Stimulated activated CD4-positive, alpha-beta T cell treated with anti-CD3 and anti-CD28 coated beads, TNF-alpha, amount 100 ng/mL, for 1 hour (primary cell): ENCODE measurements at places on chromosomes 11 and 22.

DNA sequence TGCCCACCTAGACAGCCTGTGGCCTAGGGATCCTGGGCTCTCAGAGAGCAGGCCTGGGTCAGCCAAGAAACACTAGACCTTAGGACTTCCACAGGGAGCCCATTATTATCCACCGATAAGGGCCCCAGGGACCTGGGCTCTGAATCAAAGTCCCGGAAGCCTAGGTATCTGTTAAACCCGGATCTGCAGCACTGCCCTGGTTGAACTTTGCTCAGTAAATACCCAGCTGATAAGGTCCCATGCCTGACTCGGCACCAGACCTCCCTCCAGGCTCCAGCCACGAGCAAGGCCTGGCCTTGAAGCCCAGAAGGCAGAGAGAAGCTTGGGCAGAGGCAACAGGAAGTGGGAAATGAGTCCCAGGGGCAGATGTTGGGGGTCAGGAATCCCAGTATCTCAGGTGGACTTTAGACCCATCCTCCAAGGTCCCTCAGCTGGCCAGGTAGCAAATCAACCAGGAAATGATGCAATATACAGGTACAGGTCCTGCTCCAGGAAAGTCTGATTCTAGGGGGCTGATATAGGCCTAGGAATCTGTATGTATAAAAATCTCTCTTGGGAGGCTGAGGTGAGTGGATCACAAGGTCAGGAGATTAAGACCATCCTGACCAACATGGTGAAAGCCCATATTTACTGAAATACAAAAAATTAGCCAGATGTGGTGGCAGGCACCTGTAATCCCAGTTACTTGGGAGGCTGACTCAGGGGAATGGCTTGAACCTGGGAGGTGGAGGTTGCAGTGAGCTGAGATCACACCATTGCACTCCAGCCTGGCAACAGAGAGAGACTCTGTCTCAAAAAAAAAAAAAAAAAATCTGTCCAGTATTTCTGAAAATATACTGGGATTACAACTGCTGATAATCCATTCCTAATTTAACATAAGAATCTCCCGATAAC is 18.7 kb downstream of the POU2AF1 start:
- no peak for DNase-seq

DNA sequence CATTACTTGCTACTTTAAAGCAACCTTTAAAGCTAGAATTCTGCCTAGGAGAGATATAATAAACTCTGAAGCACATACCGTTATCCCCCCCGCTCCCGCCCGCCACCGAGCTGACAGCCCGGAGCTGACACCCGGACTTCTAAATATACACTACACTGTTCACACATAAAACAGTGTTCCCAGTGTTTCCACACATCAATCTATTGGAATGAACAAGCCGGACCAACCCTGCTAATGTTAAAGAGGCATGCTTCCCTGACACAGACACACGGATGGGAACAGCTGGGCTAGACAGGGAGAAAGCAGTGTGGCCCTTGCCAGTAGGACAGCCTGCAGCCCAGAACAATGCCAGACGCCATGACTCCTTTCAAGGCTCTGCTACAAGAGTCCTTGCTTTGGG is 108.4 kb upstream of the CSNK2A3 start:
- no peak for DNase-seq

GRCh38 chr11:75298976-75299260 is 52.5 kb downstream of the ARRB1 start:
- no peak for DNase-seq

DNA sequence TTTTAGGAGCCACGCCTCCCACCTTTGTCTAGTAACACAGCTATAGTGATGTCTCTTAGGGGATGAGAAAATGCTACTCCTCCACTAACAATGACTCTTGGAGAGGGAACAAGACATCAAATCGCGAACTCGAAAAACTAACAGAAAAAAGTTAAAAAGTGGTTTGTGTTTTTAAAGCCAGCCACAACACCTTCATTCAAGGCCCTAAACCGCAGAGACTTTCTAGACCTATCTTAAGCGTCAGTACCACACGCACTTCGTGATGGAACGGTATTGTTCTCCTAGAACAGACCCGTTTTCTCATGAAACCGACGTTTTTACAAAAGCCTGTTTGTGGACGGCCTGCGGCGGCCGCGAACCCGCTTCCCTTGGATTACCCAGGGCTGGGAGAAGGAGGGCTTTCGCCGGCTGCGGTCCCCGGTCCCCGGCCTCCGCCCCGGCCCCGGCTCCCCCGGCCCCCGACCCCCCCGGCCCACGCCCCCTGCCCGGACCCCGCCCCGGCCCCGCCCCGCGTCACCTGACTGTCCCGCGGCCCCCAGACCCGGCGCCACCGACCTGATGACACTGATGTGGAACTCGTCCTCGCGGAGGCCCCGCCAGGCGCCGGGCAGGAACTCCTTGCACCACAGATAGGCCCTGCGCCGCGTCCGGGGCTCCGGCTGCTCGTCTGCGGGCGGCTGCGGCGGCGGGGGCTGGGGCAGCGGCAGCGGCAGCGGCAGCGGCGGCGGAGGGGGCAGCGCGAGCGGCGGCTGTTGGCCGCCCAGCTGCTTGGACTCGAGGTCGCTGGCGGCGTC is 718 bp downstream of the CHKA start:
- DNase-seq: no peak

DNA sequence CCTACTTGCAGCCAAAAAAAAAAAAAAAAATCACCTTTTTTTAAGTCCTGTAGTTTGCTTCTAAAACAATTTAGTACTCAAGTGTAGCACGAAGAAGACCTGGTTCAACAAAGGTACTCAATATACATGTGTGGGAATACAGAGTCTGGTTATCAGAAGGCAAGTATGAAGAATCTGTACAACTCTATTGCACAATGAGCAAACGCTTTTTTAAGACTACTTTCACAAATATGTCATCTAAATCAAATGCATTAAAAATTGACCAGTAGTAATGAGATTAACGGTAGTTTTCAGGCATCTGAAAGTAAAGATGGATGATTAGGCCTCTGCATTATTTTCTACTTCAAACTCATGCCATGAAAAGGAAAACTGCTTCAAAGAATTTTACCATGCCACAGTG is 9.5 kb downstream of the CHORDC1 start:
- DNase-seq: no peak

- no peak for DNase-seq
Measured at GRCh38 chr11:131889146-131889577, 518.7 kb downstream of the NTM start.

DNA sequence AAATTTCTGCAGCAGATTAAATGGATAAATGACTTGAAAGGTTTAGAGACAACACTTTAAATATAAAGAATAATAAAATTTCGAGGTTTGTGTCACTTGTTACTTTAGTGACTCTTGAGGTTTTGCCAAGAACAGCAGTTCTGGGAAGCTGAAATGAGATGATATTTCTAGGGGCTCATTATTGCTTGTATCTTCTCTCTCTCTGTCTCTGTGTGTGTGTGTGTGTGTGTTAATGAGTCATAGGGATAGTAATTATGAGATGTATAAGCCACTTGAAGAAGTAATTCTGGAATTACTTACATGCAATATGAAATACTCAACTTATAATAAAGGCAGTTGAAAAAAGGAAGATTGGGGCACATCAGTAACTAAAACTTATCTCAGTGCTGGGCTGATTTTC is 9.6 kb upstream of the OR10G7 start:
- DNase-seq: no peak

GRCh38 chr22:45207981-45208664 is 32.6 kb downstream of the KIAA0930 start:
- DNase-seq: no peak

GRCh38 chr22:40031766-40032470 is 37.2 kb downstream of the FAM83F start:
- no peak for DNase-seq

- DNase-seq: no peak
Measured at GRCh38 chr22:31206896-31207687, 5.0 kb upstream of the LIMK2 start.
